ENCODE measurements at places on chromosomes 16 and 17.
A peak's percentile ranks its signal among the peaks of the same experiment; 100 is the strongest.

DNA sequence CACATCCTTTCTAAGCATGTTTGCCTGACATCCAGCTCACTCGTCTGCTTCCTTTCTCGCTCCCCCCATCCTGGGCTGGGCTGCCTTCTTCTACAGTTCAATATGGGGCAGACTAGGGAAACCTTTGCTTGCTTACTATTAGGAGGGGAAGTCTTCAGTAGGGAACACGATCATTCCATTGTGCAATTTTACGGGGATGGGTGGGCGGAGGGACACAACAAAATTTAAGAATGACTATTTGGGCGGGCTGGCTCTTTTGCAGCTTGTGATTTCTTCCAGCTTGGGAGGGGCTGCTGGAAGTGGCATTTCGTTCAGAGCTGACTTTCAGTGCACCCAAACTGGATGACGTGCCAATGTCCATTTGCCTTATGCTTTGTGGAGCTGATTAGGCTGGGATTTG, 25.4 kb downstream of the PCTP start:
- DNase-seq = no peak

DNA sequence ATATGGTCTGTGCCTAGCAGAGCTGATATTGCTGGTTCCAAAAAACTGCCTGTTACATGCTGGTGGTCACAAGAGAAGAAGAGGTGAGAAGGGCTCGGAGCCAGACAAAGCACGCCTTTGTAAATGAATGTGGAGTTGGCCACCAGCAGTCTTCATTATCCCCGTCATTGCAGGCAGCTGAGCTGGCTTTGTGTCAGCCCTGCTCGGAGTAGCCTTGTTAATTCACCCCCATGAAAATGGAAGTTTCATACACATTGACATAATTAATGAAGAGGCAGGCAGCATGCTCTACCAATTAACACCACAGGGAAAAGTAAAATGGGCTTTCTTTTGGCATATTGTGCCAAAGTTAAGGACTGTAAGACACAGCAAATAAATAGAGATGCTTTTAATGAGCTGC, 113.7 kb upstream of the RBFOX1 start:
- DNase-seq = no peak

- no peak for DNase-seq
These were observed 238.5 kb downstream of the ZFHX3 start for GRCh38 chr16:72809446-72809845.

DNA sequence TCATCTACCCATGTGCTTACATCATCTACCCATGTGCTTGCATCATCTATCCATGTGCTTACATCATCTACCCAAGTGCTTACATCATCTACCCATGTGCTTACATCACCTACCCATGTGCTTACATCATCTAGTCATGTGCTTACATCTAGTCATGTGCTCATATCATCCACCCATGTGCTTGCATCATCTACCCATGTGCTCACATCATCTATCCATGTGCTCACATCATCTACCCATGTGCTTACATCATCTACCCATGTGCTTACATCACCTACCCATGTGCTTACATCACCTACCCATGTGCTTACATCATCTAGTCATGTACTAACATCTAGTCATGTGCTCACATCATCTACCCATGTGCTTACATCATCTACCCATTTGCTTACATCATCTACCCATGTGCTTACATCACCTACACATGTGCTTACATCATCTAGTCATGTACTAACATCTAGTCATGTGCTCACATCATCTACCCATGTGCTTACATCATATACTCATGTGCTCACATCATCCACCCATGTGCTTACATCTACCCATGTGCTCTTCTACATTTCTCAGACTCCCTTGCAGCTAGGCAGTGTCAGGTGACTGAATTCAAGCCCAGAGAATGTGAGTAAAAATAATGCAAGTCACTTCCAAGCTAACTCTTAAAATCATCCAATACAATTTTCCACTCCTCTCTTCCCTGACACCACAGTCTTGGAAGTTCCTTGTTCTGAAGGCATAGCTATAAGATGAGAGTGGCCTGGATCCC, 196.8 kb downstream of the CBLN1 start:
- no peak for DNase-seq

- no peak for DNase-seq
These were observed 101.1 kb downstream of the XYLT1 start for GRCh38 chr16:17369421-17370222.

DNA sequence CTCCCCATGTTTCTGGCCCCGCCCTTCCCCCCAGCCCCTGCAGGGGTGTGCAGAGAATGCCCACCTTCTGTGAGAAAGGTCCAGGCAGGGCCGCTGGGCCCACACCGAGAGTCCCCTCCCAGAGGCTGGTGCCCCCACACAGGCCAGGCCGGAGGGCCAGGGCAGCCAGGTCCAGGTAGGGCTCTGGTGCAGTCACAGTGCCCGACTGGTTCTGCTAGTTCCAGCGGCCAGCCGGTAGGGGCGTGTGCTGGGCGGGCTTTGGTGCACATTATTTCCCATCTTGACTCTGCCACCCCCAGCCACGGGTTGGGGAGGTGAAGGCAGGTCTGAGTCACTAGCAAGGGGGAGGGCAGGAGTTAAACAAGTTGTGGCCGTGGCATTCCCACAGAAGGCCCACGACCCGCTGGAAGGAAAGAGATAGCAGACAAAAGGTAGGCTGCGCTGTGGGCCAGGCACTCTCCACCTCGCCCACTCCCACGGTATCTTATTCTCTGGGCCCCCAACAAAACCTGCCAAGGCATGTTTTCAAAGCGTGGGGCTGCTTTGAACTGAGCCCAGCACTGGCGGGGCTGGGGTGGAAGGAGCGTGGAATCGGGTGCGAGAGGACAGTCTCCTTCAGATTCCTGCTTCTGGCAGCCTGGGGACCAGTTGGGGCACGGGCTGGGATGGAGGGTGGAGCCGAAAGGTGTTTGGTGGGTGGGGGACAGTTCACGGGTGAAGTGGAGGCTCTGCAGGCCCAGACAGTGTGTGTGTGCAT, 1.9 kb downstream of the EPN3 start:
- DNase-seq = peak; percentile 41

DNA sequence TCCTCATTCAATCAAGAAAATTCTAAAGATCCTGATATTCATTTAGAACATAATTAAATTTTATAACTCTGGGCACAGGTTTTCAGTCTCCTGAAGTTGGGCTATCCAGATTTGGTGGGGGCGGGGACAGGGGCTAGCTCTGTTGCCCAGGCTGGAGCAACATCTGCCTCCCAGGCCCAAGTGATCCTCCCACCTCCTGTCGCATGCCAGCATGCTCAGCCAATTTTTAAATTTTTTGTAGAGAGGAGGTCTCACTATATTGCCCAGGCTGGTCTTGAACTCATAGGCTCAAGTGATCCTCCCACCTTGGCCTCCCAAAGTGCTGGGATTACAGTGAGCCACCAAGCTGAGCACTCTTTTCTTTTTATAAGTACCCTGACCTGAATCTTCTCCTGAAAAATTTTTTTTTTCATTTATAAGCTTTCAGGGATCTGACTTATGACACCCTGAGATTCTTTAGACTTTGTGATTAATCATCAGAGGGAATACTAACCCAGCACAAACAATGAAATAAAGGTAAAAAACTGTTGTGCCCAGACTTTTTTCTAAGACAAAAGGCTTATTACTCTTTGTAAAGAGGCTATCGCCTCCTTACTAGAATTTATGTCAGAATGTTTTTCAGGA, 62.6 kb downstream of the TUBD1 start:
- DNase-seq = no peak

DNA sequence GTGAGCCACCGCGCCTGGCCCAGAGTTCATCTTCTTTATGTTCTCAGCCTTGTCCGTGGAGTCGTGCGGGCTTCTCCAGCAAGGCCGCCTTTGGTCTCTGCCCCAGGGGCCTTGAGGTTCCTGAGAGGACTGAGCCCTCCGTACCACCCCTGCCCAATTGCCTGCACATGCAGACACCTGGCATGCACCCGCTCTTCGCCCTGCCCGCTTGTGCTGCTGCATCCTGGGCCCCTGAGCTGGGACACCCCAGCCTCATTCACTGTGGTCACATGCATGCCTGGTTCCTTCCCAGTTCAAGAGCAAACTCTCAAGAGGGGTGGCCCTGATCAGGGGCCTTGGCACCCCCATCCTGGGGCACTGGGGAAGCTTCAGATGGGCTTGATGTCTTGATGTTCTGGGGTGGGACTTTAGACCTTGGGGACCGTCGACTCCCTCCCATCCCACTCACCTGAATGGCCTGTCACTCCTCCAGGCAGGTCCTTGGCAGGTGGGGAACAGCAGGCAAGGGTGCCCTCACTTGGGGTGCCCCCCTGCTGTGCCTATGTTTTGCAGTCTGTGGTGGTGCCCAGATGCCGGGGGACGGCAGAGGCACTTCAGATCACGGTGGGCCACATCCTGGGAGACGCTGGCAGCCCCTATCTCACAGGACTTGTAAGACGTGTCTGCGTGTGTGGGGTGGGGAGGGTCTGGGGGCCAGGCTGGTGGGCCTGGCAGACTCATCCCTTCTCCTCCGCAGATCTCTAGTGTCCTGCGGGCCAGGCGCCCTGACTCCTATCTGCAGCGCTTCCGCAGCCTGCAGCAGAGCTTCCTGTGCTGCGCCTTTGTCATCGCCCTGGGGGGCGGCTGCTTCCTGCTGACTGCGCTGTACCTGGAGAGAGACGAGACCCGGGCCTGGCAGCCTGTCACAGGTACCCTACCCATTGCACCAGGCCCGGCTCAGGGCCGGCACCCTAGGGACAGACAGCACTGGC, 12.7 kb upstream of the SPNS2 start:
- no peak for DNase-seq

- DNase-seq = peak; percentile 52
These were observed 7.2 kb upstream of the KIFC3 start for GRCh38 chr16:57809276-57810196.

GRCh38 chr17:31738067-31738466, 121.0 kb downstream of the COPRS start:
- DNase-seq = no peak

DNA sequence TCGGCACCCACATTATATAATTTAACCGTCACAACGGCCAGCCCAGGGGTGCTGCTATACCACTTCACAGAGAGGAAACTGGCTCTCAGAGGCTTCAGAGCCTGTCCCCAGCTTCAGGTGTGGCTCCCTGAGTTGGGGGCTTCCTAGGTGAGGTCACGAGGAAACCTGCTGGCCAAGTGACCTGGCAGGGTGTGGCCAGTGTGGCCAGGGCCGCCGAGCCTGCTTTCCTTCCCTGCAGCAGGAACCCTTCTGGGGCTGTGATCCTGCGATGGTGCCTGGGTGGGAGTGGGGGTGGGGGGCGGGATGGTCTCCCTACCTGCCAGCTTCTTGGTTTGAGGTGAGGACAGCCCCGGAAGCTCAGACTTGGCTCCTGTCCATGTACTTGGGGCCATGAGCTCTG, 39.9 kb downstream of the ADCY7 start:
- DNase-seq = no peak

DNA sequence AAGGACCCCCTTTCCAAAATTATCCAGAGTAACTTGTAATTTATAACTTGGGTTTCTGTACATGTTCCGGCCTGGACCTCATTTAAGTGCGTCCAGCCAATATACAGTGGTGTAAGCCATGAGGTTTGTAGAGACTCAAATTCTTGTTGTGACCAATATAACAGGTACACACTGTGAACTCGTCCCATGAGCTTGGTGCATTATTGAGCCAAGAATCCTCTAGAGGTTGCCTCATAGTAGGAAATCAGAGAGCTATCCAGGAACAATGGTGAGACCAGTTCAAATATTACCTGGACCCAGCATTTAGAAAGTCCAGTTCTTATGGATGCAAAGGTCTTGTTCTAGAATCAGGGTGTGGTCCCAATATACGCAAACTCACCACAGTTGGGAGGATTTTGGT, 138.2 kb downstream of the NPIPB5 start:
- DNase-seq = no peak

GRCh38 chr17:71107136-71107535, 937.8 kb downstream of the KCNJ2 start:
- no peak for DNase-seq

DNA sequence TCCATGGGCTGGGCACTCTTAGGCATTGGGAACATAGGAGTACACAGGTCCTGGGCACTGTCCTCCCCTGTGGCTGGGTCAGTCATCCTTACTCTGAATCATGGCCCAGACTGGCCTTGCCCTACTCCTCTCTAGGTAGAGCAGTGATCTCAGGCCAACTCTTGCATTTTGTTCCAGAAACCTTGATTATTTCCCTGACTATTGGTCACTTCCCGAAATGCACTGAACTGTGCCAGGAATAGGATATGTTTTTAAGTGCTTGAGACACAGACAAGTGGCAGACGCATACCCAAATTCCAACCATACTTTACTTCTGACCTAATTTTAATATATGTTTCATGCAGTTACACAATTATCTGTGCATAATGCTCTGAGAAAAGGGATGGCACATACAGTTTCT, 10.3 kb downstream of the KRABD2 start:
- DNase-seq = no peak
